ENCODE measurements at places on chromosomes 16 and 17. TPM values are rescaled to one million over a fixed set of nuclear protein-coding genes. Genes with fewer than 3 reads are reported as not detected.

- peak; percentile 65 for DNase-seq
Measured at GRCh38 chr17:2025220-2025621, at the start of gene RTN4RL1. TSS of gene RTN4RL1 (minus strand) at chr17:2025334. CDS start at chr17:2024865, 469 bp downstream.

The KRTAP3-1 gene
- total RNA-seq = not detected

- no peak for DNase-seq
Measured at GRCh38 chr17:10779609-10780008, 24.3 kb downstream of the TMEM238L start.

GRCh38 chr16:8330761-8331160 lies 259.6 kb downstream of the TMEM114 start:
- DNase-seq = no peak

The ABCA9 gene
- not detected for total RNA-seq

DNA sequence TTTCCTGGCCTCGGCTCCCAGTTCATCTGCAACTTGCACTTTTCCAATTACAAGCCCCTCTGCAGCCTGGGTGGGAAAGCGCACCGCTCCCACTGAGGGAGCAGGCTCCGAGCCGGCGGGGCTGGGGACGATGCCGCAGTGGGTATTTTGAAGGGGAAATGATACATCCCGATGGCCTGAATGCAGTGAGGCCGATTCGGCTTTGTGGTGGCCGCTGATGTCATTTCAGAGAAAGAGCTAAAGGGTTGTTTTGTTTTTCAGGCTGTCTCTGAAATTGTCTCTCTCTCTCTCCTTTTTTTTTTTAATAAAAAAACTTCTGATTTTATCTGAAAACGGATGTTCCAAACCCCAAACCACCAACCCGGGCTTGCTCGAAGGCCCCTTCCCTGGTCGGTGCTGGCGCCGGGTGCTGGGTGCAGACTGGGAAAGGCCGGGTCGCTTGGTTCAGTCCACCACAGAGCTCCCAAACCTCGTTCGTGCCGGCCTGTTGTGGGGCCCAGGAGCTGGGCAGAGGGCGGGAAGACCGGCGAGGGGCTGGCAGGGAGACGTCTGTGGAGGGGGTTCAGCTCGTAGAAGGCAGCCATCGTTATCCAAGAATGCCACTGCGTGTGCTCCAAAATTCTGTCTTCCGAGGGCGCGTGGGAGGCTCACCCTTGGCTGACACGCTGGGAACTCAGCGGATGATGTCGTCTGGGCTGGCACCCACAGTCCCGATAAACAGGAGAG lies 102.8 kb downstream of the FOXL1 start:
- DNase-seq = no peak

DNA sequence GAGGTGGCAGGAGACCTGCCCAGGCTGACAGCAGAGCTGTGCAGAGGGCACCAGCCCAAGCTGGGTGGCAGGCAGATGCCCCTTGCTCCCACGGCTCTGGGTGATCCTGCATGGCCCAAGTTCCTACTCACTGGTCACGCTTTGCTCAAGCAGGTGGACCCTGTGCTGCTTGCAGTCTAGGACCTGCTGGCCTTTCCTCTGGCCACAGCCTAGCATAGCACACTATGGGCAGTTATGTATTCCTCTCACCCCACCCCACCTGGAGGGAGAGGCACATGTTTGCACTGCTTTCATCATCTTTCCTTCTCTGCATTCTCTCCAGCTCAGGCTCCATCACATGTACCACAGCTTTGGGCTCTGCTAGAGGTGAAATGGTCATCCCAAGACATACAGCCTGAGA lies 19.6 kb upstream of the SREBF1 start:
- DNase-seq = no peak

GRCh38 chr16:23827057-23827456 lies 8.7 kb upstream of the PRKCB start:
- no peak for DNase-seq

GRCh38 chr16:61823326-61823725 lies 212.9 kb downstream of the CDH8 start:
- DNase-seq = no peak

The CEP20 gene
- total RNA-seq = 13.6 TPM

DNA sequence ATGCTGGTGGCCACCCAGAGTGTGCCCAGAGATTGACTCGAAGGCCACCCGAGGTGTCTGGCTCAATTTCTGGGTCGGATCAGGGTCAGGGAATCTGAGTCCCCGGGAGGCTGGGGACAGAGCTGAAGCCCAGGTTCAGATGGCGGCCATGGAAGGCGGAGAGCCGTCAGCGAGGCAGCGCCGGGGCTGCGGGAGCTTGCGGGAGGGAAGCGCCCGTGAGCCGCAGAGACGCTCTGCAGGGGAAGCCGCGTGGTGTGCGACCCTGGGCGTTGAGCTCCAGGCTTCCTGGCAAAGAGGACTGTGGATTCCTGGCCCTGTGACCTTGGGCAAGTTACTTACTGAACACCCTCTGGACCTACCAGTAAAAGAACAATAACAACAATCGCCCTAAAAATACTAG lies 518 bp upstream of the SPATA22 start:
- DNase-seq = no peak

- no peak for DNase-seq
Measured at GRCh38 chr17:62093188-62094155, 28.4 kb upstream of the MED13 start.

The NATD1 gene
- total RNA-seq = 6.6 TPM

The CHST4 gene
- not detected for total RNA-seq

DNA sequence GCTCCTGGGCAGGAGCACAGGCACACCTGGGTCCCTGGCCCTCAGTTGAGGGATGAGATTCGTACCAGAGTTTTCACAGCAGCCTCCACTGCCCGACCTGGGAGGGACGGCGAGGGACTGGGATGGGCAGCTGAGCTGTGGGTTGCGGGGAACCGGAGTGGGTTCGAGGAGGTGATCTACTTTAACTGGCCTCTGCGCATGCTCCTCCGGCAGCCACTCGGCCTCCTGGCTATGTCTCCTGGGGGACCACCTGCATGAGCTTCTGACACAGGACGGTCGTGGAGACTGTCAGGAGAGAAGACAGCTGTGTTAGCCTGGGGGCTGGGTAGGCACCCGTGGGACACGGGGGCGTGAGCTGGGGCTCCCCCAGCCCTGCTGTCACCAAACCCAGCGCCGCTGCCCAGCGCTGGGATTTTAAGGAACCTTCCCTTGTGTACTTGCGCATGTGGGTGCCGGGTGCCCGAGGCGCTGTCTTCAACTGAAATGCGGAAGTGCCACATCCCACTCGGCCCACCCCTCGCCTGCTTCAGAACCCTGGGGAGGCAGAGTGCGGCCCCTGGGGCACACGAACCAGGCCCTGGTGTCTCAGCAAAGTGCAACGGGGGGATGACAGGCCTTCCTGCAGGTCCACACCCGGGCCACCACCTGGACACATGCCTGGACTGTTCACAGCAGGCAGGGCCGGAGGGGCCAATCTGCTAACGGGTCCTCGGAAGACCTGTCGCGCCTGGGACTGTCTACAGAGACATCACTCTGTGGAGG lies 36.4 kb downstream of the SLC7A5 start:
- no peak for DNase-seq

DNA sequence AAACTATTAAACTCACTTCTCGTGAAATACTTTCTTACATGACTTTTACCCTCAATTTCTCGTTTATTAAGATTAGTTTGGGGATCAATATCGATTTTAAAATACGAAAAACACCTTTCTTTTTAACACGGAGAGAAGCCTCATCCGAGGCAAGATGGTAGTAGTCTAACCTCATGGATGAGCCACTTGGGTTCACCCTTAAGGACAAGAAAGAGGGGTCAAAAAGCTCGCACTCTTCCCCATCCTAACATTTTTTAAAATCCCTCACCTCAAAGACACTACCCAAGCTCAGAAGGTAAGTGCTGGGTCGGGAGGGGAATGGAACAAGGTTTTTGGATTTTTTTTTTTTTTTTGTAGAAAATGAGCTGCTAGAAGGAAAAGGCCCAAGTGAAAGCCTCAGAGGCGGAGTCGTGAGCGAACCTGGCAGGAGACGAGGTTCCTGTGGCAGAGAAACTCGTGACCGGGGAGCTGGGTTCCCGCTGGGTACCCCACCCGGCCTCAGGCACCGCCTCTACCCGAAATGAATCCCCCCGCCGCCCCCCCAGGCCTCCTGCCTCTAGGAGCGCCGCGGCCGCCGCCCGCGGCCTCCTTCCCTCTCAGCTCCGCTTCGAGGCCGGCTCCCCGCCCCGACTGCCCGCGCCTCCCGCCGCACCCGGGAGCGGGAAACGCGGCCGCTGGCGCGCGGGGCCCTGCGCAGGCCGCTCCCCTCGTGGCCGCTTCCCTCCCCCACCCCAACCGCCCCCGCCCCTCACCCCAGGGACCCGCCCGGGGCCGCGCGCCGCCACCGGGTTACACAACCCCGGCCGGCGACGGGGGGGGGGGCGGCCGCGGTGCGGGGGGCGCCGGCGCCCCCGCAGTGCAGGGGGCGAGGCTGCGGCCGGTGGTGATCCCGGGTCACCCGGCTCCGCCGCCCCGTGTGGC lies 1.6 kb downstream of the NUFIP2 start:
- peak; percentile 76 for DNase-seq

DNA sequence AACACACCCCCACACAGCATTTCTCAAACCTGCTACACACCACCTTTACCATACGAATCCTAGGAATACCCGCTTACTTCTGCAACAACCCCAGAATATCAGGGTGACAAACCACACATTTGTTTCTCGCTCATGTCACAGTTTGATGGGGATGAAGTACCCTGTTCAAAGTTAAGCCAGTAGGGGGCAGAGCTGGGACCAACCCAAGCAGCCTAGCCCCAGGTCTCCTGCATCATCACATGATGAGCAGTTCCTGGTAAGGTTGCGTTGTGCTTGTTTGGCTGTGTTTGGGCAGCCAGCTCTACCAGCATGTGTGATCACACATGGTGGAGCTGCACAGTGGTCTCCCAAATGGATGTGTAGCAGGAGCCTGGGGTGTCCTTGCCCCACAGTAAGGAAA lies 103.6 kb upstream of the C16orf82 start:
- no peak for DNase-seq

The SLC5A10 gene
- total RNA-seq = not detected

The PRSS21 gene
- 2.5 TPM for total RNA-seq

The PPM1E gene
- not detected for total RNA-seq

DNA sequence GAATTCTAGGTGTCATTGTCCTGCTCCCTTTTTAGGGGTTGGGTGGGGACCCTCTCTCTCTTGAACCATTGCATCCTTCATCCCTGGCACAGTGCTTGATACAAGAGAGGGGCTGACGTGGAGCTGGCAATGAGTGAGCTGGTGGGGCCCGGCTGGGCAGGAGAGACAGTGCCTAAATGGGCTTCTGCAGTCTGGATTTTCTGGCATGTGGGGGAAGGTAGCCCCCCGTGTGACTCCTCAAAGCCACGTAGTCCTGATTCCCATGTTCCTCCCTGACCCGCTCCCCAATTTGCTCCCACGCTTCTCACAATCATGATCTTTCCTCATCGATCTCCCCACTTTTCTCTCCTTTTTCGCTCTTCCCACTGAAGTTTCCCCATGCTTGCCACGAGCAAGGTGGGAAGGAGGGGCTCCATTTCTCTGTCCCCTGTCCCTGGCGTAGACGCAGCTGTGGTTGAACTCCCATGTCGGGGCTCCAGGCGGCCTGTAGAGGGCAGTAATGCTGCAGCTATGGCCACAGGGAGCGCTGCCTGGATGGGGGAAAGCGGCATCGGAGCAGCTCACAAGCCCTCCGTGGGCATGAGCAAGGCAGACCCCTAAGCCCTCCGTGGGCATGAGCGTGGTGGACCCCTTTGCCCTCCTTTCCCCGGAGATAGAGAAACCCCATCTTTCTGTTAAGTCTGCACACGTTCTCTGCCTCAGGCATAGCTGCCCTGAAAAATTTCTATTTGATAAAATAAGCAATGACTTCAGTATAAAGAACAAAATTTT lies 47.5 kb downstream of the HAPSTR1 start:
- peak; percentile 71 for DNase-seq

DNA sequence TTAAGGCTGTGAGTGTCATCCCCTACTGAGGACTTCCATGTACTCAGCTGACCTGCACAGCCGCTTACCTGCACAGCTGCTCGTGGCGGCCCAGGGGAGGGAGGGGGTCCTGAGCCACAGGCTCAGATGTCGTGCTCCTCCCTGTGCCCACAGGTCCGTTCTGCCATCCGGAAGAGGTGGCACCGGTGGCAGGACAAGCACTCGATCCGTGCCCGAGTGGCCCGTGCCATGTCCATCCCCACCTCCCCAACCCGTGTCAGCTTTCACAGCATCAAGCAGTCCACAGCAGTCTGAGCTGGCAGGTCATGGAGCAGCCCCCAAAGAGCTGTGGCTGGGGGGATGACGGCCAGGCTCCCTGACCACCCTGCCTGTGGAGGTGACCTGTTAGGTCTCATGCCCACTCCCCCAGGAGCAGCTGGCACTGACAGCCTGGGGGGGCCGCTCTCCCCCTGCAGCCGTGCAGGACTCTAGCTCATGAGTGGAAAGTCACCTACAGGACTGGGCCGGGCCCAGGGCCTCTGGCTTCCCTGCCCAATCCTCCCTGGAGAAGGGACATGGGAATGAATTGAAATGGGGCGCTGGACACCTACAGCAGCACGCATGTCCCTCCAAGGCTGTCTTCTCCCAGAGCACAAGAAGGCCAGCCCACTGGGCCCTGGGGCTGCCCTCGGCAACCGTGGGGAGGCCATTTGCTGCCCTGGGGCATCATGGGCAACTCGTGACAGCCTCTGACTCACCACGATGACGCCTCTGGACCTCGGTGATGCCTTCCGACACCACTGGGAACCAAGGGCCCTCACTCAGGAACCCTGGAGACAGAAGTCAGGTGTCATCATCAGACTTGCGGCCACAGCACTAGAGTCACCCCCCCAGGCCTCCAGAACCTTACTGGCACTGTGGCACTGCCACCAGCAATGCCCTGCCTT lies 9.9 kb upstream of the SPPL2C start:
- no peak for DNase-seq

The TBX21 gene
- total RNA-seq = 39.1 TPM

- DNase-seq = no peak
Measured at GRCh38 chr17:7697828-7698588, 7.0 kb upstream of the EFNB3 start.

GRCh38 chr17:3963237-3964201 lies 718 bp downstream of the ATP2A3 start:
- peak; percentile 88 for DNase-seq

GRCh38 chr17:80833952-80834892 lies 157.4 kb upstream of the CHMP6 start:
- no peak for DNase-seq

- DNase-seq = no peak
Measured at GRCh38 chr16:24689128-24689527, 40.3 kb upstream of the TNRC6A start.

GRCh38 chr16:70800311-70800710 lies 647 bp downstream of the VAC14 start:
- no peak for DNase-seq

DNA sequence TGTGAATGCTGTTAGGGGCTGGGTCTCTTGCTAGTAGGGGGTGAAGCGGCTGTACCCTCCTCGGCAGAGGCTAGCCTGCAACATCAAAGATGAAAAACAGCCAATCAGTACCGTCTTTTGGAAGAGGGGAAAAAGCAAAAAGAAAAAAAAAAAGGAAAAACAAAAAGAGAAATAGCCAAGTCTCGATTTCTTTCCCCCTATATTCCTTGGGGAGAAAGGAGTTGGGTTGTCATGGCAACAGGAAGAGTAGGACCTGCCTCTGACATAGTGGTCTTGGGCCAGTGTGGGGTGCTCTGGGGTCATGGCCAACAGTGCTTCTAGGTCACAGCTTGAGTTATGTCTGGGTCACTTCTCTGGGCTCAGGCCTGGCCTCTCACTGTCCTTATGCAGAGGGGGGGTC lies 17.9 kb downstream of the ENGASE start:
- DNase-seq = no peak

The EVPLL gene
- not detected for total RNA-seq

Data from CD8-positive, alpha-beta T cell (primary cell).